CD4-positive, alpha-beta T cell treated with Interleukin-6 at 100 ng/mL for 8 hours (primary cell): ENCODE measurements at places on chromosomes 7 and 10.

DNA sequence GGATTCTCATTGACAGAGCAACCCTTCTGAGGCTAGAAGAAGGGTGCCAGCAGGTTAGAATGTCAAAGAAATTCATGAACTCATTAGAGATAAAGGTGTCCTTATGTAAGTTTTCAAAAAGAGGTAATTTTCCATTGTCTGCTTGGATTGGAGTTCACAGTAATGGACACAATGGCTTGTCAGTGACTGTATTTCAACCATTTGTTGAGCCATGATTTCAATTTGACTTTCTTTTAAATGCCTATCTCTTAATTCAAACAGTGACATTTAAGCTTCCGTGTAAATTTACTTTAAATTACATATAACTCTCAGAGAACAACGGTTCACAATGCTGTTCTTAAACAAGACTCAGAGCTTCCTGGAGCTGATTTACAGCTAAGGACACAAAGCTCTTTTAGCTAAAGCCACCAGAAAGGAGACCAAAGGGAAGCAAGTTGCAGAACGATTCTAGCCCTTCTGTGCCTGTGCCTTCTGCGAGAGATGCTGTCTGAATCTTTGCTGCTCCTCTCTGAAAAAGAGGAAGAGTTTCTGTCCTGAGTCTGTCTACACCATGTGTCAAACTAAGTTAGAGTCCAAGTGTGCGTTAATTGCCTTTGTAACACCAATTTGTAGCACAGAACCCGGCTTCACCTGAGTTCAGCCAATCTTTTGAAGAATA lies 42.2 kb upstream of the PFKP start:
- DNase-seq = no peak

DNA sequence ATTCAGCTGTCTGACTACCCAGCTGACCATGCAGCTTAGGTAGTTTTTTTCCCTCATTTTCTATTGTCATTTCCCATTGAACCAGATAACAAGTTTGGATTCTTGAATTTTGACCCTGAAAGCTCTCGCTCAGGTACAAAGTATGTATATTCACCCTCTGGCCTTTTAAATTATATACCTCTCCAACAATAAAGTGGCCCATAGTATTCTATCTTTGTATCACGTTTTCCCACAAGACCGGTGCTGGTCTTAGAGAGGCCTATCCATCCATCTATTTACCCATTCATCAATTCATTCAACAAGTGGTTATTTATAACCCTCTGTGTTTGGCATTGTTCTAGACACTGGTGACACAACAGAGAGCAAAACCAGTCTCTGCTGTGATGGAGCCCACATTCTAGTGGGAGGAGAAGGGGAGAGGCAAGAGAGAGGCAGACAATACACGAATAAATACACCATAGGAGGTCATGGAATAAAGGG lies 35.2 kb upstream of the NPSR1 start:
- DNase-seq = no peak

- no peak for DNase-seq
Observed at GRCh38 chr7:40629891-40630290, 495.1 kb downstream of the SUGCT start.

- DNase-seq = no peak
Observed at GRCh38 chr7:105664816-105665525, 83.7 kb upstream of the EFCAB10 start.

- DNase-seq = no peak
Observed at GRCh38 chr7:82247814-82248433, 195.7 kb downstream of the CACNA2D1 start.

- DNase-seq = no peak
Observed at GRCh38 chr10:97549587-97550322, 22.8 kb upstream of the ANKRD2 start.

- no peak for DNase-seq
Observed at GRCh38 chr10:103968441-103969391, 1.8 kb downstream of the SLK start.

GRCh38 chr7:155710530-155710929 lies 66.1 kb downstream of the RBM33 start:
- DNase-seq = no peak

DNA sequence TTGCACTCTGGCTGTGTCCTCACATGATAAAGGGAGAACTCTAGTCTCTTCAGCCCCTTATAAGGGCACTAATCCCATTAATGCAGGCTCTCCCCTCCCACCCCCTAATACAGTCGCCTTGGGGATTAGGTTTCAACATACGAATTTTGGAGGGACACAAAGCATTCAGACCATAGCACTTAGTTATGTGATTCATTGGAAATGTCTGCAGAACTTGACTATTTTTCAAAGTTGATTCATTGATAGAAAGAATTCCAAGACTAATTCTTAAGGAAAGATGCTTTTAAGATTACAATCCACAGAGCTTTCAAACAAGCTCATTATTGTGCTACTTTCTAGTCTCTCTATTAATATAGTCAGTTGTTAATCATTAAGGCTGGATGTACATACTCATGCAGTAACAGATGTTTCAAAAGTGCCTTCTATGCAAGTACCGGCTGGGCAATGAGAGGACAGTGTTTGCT lies 85.3 kb upstream of the RPA3 start:
- no peak for DNase-seq

DNA sequence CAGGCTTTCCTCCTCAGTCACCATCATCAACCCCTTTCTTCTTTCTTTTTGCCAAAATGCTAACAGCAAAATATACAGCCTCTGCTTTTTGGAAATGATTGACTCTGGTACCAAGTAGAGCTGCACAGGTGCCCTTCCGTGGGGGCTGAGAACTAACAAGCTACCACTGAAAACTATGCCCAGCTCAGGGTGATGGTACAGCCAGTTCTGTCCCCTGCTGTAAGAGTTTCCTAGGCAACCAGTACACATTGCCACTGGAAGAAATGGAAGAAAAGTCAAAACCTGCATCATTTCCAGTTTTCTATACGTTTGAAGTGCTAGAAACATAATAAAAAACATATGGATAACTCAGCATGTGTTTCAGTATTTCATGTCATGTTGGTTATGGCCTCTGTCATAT lies 297.5 kb downstream of the PRKG1 start:
- no peak for DNase-seq

DNA sequence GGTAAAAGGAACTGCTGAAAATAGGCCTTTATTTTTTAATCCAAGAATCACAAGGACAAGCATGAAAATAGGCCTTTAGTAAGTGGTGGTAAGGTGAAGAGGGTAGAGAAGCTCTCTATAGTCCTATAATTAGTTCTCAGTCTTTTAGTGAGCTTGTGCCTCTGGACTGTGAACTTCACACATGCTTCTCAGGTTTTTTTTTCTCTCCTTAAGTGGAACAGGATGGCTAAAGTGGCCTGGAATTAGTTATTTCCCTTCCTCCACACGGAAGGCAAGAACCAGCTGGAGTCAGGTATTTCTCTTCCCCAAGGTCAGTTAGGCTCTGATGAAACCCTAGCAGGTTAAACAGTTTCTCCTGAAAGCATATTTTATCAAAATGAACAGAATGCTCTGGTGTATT lies 203.0 kb upstream of the MINDY3 start:
- no peak for DNase-seq

DNA sequence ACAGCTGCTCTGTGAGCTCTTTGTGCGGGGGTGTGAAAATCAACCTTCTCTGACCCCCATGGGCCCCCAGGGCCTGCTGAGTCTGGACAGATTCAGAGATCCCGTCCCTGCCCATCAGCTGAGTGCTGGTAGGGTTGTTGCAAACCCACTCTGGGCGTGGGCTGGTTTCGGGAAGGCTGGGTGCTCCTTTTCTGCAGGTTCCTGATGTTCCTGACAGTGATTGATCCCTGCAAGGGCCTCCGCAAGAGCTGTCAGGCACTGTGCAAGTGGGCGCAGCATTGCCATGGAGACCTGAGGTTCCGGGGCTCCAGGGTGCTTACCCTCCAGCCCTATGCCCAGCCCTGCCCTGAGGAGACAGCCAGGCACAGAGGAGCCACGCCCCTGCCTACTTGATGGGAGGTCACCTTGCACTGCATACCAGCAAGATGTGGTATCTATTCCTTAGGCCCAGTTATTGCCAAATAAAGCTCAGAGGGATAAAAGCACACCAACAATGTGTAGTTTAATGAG lies 44.3 kb upstream of the INPP5A start:
- no peak for DNase-seq

DNA sequence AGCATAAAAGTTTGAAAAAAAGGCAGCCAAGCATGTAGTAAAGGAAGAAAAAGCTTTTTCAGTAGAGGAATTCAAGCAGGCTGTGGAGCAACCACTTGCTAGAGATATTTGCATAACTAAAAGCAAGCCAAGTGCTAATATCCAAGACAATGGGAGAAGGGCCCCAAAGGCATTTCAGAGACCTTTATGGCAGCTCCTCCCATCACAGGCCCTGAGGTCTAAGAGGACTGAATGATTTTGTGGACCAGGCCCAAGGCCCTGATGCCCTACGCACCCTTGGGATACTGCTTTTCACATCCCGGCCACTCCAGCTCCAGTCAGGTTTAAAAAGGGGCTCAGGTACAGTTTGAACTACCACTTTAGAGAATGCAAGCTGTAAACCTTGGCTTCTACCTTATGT lies 261.7 kb upstream of the SEMA3C start:
- DNase-seq = no peak

- DNase-seq = no peak
Observed at GRCh38 chr7:95213809-95214492, 110.4 kb downstream of the PON1 start.

DNA sequence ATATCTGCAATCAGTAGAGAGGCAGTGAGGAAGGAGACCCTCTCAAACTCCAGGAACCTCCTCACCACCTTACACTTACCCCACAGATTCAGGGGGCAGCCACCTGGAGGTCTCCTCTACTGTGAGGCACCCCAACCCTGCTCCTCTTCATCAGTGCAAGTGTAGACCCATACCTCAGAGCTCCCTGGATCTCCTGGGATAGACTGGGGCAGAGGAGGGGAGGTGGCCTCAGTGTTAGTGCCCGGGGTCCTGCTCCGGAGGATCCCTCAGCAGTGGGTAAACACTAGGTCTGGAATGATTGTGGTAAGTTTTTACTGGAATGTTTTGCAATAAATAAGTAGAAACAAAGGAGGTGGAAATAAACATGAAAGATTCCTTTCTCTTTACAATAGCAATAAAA lies 31.1 kb downstream of the ANTXRL start:
- no peak for DNase-seq

DNA sequence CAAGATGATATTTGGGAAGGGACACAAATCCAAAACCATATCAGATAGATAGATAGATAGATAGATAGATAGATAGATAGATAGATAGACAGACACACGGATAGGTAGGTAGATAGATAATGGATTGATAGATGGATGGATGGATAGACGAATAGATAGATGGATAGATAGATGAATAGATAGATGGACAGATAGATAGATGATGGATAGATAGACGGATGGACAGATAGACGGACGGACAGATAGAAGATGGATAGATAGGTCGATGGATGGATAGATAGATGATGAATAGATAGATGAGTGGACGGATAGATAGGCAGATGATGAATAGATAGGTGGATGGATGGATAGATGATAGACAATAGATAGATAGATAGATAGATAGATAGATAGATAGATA lies 39.8 kb downstream of the NPTX2 start:
- no peak for DNase-seq

DNA sequence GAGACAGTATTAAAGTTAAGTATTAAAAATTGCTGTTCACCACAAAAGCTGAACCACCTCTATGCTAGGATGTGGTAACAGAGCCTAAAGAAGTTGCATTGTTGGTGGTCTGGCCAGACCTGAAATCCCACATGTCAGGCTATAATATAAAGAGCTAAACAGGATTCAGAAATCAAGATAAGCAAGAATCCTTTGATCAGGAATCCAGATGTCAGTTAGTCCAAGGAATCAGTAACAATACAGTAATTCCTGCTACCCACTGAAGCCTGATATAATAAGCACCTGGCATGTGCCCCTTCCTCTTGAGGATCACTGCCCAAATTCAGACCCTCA lies 48.9 kb downstream of the ZNF277 start:
- DNase-seq = no peak

- no peak for DNase-seq
Observed at GRCh38 chr7:139681812-139682135, 96.0 kb downstream of the HIPK2 start.

GRCh38 chr7:67019562-67020390 lies 23.1 kb downstream of the TYW1 start:
- no peak for DNase-seq

DNA sequence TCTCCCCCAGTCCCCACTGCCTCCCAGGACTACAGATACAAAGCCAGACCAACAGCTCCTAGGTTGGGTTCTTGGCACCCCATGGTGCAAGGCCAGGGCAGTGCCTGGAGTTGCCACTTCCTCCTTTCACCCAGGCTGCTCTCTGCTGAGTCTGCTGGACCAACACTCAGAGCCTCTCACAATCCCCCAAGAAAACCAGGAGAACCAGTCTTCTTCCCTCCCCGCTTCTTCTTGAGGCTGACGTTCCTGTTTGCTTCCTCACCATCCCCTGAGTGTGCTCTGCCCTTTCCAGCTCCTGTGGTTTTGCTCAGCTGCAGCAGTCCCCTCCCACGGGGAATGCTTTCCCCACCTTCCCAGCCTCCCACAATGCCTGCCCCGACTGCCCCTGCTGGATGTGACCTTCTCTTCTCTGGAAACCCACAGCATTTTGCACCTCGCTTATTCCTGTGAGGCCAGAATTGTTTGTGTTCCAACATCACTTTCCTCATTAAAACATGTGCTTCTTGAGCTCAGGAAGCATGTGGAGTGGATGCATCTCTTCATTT lies 89.9 kb downstream of the GOLGA7B start:
- no peak for DNase-seq

DNA sequence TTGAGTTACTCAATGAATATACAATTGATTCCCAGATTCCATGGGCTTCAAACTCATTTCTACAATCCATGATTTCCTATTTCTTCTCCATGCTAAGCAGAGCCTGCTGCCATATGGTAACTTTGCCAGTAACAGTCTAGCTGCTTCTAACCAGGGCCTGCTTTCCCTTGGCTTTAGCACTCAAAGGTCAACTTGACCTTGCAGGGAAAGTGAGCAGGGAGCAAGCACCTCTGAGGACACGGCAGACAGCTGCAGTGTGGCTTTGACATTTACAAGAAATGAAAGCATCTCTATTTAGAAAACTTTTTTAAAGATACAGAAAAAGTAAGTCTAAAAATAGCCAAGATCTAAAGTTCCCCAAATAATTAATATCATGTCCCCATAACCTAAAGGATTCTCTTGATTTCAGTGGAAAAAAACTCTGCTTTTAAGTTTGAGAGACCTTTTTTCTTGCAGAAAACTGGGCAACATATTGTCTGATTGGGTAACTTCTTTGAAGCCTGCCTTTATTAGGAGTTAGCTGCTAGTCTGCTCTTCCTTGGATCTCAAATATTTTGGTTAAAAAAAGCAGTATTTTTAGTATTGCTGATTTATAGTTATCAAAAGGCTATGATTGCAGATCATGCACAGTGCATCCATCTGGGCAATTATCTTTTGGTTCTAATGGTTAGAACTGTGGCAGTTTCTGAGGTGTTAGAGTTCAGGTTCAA lies 257.9 kb downstream of the AHR start:
- no peak for DNase-seq
